ENCODE measurements at places on chromosomes 11 and 22.

GRCh38 chr11:117218133-117218915, 13.5 kb downstream of the PCSK7 start:
- DNase-seq: no peak

GRCh38 chr11:61963016-61963281, 4.5 kb downstream of the FTH1 start:
- DNase-seq: no peak

- DNase-seq: no peak
Measured at GRCh38 chr22:38843657-38844314, at the start of gene NPTXR. TSS of gene NPTXR (minus strand) at chr22:38844028.

DNA sequence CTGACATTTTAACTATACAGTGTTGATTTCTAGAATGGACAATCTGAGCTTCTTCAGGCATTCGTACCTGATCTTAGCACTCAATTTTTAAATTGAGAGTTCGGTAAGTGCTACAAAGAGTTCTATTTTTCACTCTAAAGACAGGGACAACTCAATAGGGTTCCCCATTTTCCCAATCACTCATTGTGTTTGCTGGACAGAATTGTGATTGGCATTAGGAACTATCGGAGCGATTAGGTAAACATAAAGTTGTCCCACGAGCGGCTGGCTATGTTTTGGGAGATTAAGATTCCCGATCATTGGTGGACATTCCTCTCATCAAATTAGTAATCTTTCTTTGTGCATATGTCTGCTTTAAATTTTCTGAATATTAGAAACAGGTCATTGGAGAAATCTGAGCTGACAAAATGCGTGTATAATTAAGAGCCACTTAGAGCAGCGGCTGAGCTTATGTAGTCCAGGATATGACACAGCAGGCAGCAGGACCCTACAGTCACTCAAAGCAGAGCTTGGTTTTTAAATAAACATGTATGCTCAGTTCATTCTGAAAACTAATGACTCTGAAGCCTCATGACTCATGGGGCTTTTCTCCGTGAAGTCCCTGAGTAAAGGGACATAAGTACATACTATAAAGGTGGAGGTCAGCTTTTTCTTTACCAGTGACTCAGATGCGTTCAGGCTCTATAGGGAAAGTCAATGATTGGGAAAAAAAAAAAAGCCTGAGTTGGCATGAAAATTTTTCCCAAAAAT, 109.4 kb downstream of the GRIA4 start:
- DNase-seq: no peak

- DNase-seq: no peak
Measured at GRCh38 chr11:2718817-2719438, 19.1 kb upstream of the KCNQ1OT1 start.

- no peak for DNase-seq
Measured at GRCh38 chr22:36327922-36328551, 59.7 kb downstream of the MYH9 start.

DNA sequence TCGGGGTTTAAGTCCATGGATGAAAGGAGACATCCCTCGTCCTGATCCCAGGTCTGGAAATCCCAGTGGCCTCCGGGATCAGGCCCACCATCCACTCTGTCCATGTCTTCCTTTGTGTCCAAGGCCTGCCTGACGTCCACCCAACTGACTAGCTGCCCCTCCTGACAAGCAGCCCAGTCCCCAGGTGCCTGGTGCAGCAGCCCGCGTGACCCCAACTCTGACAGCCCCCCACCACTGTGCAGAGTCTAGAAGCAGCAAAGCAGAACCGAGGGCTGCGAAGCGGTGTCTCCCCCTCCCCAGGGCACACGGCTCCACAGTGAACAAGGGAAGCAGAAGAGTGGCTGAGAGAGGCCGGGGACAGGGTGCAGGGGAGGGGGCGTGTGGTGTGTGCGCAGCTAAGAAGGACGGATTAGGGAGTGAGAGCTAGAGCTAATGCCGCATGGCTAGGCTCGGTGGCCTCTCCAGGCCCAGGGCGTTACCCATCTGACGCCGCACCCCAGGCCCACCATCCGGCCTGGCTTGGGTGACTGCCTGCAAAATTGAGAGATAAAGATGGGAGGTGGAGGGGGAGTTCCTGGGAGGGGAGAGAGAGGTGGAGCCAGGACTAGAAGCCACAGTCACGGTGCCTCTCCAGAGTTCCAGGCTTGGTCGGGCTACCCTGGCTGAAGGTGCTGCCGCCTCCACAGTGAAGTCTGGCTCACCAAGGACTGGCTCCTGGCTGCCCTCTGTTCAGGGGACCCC, 16.6 kb upstream of the BAIAP2L2 start:
- no peak for DNase-seq

DNA sequence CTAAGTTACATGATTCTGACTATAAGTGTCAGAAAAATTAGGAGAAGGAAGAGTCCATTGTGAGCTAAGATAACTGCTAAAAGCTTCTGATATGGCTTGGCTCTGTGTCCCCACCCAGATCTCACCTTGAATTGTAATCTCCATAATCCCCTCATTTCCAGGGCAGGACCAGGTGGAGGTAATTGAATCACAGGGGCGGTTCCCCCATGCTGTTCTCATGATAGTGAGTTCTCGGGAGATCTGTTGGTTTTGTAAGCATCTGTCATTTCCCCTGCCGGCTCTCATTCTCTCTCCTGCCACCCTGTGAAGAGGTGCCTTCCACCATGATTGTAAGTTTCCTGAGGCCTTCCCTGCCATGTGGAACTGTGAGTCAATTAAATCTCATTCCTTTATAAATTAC, 230.2 kb downstream of the OPCML start:
- DNase-seq: no peak

- DNase-seq: peak; percentile 81
Measured at GRCh38 chr22:39152511-39153219, at the start of gene CBX7. TSS of gene CBX7 (minus strand) at chr22:39152680. CDS start at chr22:39152444, 236 bp downstream.

DNA sequence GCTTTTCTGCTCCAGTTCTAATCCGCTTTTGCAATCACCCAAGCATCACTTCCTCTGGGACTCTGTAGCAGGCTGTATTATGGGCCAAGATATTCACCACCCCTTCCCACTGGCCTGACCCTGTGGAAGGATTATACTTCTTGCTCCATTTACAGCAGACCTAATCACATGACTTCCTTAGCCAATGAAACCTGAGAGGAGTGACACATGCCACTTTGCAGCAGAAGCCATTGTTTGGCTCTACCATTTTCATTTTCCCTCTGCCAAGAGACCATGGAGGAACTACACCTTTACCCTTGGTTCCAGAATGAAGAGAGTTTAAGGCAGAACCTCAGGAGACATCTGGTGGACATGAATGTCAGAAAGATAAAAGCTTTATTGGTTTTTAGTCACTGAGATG, 134.9 kb upstream of the HSD17B12 start:
- no peak for DNase-seq

DNA sequence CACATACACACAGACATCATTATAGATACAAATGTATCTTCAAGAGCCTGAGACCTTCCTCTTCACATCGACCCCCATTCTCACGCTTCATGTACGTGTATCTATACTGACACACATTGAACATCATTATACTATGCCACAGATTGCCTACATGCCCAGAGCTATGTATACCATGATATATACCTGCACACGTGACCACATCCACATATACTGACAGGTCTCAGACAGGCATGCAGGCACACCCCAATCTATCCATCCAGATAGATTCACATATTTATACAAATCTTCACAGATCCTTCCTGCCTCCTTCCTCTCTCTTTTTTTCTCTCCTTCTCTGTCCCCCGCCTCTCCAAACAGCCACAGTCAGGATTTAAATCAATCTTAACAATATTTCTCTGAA, 140.1 kb downstream of the CEP164 start:
- DNase-seq: no peak

- DNase-seq: no peak
Measured at GRCh38 chr11:107791343-107792048, 67.1 kb downstream of the SLC35F2 start.

GRCh38 chr11:64366751-64367150, 7.8 kb downstream of the RPS6KA4 start:
- no peak for DNase-seq

- DNase-seq: no peak
Measured at GRCh38 chr11:45876401-45876800, 9.1 kb upstream of the MAPK8IP1 start.

- DNase-seq: no peak
Measured at GRCh38 chr11:65183201-65183891, 1.6 kb downstream of the CAPN1 start.

DNA sequence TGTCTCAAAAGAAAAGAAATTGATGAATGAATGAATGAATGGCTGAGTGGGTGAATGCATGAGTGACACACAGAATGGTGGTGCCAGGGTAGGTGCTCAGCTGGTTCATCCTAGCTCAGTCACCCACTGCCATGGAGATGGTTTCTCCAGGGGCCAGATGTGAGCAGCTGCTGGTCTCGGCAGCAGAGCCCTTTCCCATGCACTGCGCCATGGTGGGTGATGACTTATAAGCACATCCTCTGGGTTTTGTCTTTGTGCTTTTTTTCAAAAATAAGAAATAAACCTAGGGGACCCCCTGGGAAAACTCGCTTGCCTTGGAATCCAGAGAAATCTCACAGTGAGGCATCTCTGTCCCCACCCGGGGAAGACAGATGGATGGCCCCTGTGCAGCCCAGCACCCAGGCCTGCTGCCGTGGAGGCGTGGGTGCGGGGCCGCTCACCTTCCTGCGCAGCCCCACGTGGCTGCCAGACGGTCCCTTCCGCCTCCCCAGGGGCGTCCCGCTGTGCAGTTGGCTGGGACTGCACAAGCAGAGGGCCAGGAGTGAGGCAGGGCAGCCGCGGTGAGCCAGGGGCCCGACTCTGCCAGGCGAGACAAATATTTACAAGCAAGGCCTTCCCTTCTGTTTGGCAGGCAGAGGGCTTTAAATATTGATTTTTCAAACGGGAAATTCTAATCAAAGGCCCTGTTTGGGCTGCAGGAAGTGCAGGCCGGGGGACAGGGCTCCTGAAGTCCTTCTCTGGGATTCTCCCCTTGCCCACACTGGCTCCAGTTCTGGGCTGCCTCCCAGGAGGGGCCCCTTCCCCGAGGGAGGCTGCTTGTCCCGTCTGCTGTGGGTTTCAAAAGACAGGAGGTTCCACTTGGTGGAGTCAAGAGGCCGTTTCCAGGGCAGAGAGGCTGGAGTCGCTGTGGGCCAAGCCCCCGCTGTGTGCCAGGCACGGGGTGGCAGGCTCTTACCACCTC, 24.3 kb downstream of the MPPED1 start:
- no peak for DNase-seq

DNA sequence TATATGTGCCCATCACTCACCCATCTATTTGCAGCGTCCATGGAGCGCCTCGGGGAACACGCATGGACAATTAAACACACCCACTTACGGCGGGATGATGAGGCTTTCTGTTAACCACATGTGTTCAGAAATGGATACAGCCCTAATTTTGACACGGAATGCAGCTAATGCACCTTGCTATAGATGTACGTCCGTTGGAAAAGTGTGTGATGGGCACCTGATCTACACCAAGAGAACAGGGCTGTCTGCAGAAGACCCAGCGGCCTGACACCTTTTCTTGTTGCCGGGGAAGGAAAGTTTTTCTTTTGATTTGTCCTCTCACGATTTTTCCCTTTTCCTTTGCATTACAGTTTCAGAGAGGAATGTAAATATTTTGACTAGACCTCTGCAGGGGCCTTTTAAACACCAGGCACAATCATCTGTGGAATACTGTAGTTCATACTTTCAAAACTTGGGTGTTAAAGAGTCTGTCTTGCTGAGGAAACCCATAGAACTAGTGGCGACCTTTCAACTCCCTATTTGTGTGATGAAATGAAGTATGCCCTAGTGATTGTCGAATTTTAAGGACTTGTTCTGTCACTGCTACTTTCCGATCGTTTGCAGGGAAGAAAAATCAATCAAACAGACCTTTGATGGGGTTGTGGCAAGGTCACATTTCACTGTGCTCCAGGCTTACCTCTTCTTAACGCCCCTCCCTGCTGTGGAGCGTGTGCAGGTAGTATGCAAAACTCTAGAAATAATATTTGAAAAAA, 16.5 kb upstream of the PAX6 start:
- no peak for DNase-seq

DNA sequence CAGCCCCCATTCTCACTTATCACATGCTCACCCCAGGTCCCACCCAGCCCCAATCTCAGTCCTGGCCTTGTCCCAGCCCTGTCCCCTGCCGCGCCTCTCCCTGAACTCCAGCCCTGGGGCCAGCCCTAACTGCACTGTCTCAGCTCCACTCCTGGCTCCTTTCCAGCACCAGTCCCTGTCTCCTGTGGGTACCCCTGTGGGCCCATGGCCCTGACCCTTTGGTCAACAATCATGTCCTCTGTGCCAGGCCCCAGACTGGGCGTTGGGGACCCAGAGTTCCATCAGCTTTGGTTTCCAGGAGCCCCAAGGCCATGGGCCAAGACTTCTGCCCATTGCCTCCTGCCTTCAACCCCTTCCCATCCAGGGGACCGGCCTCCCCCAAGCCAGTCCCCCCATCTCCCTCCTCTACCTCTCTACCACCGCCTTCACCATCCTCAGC, 757 bp downstream of the SPI1 start:
- no peak for DNase-seq

- no peak for DNase-seq
Measured at GRCh38 chr11:130631119-130631518, 182.7 kb downstream of the ADAMTS15 start.

- DNase-seq: no peak
Measured at GRCh38 chr11:12914400-12914912, 94.7 kb upstream of the RASSF10 start.

GRCh38 chr11:18615628-18616392, 16.2 kb downstream of the MISFA start:
- DNase-seq: no peak

DNA sequence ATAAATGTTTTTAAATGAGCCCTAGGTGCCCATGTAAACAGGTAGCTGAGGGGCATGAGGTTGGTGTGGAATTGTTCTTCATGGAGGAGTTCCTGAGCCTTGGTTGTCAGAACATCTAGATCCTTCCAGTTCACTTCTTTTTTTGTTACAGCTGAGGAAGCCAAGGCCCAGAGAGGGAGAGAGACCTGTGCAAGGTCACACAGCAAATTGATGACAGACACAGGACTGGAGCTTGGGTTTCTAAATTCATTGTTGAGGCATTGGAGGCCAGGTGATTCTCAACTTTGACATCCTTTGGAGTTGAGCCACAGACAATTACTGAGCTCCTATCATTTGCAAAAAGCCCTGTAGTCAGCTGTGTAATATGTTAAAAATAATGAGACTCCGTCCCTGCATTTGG, 73.1 kb upstream of the CRYBB3 start:
- DNase-seq: no peak

- no peak for DNase-seq
Measured at GRCh38 chr22:29679316-29679715, 40.5 kb upstream of the CABP7 start.

DNA sequence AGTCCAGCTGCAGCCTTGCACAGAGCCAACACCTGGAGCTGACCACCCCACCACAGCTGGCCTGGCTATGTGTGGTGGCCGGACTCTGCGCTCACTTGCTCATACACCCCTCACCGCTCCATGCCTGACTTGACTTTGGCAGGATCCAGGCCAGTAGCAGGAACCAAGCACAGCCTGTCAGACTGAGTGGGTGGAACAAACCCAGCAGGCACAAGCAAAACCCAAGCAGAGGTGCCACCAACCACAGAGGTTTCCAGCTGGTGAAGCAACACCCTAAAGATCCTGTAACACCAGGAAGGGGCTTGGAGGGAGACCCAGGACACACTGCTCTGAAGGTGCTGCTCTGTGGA, 44.9 kb upstream of the WNT11 start:
- DNase-seq: no peak

All from stimulated activated CD4-positive, alpha-beta T cell treated with anti-CD3 and anti-CD28 coated beads, TNF-alpha, amount 100 ng/mL, for 48 hours (primary cell).